Mammary epithelial cell (primary cell): ENCODE measurements at places on chromosomes 12 and 14. TPM values are rescaled to one million over a fixed set of nuclear protein-coding genes. Genes with fewer than 3 reads are reported as not detected.

The COX8C gene
- not detected for polyA plus RNA-seq

The LYZ gene
- not detected for polyA plus RNA-seq

The PTGDR gene
- polyA plus RNA-seq = not detected

The LMNTD1 gene
- polyA plus RNA-seq = 0.28 TPM

The PMEL gene
- 1.4 TPM for polyA plus RNA-seq

The GPR137C gene
- 0.27 TPM for polyA plus RNA-seq

The CCDC197 gene
- not detected for polyA plus RNA-seq

The ANKRD9 gene
- polyA plus RNA-seq = 8.8 TPM

The GRIP1 gene
- polyA plus RNA-seq = 7.4 TPM

The NRL gene
- 0.63 TPM for polyA plus RNA-seq
